Fibroblast of skin of right quadriceps (primary cell): ENCODE measurements at places on chromosomes 3 and 15.

DNA sequence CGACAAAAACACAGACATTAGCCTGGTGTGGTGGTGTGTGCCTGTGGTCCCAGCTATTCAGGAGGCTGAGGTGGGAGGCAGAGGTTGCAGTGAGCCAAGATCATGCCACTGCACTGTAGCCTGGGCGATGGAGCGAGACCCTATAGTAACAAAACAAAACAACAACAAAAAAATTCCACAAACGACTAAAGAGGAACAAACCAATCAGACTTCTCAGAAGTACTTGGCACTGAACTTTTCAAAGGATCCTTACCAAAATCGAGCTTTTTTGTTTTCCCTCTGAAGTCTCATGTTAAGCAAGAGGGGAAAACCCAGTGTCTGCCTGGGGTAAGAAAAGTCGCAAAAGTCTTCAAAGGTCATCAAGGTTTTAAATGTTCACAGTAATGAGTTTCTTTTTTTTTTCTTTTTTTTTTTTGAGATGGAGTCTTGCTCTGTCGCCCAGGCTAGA lies 30.1 kb upstream of the TFRC start:
- DNase-seq: no peak

DNA sequence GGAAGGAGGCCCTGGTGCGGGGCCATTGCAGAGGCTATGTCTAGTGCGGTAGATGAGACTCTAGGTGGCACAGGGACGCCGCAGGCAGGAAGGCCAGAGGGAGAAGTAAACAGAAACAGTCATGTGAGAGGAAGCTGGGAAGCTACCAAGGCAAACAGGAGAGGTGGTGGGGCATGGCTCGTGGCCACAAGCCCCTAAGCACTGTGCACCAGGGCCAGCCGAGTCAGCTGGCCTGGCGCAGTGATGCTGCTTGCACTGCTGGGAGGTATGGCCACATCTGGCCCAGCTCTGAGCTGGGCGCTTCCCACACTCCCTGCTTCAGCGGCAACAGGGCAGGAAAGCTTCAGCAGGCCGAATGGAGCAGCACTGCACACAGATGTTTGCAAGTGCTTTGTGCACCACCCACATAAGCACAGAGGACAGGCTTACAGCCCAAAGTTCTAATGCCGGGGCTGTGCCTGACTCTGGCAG lies 76.6 kb downstream of the SRGAP3 start:
- DNase-seq: no peak

GRCh38 chr3:197394464-197395321 lies 96.3 kb upstream of the DLG1 start:
- DNase-seq: peak; percentile 100

GRCh38 chr3:87771337-87772192 lies 287.2 kb downstream of the CGGBP1 start:
- DNase-seq: peak; percentile 5

GRCh38 chr15:63079947-63080626 lies 37.5 kb downstream of the TPM1 start:
- no peak for DNase-seq

GRCh38 chr3:97658668-97659285 lies 105.8 kb upstream of the ARL6 start:
- DNase-seq: peak; percentile 3

DNA sequence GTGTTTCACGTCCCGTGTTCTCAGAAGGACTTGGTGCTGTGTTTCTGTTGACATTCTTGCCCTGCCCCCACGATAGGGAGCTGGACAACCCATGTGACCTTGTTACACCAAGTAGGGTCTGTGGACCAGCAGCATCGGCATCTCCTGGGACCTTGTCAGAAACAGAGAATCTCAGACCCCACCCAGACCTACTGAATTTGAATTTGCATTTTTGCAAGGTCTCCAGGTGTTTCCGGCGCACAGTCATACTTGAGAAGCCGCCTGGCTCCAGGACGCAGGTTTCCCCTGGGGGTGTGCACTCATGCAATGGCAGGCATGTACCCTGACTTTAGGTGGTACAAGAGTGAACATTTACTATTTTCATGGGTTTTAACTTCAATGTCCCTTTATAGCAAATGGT lies 117.9 kb downstream of the TLE3 start:
- DNase-seq: no peak

- DNase-seq: no peak
Observed at GRCh38 chr15:56616551-56616950, 116.8 kb downstream of the ZNF280D start.

GRCh38 chr3:114958930-114959329 lies 188.2 kb downstream of the ZBTB20 start:
- DNase-seq: no peak

DNA sequence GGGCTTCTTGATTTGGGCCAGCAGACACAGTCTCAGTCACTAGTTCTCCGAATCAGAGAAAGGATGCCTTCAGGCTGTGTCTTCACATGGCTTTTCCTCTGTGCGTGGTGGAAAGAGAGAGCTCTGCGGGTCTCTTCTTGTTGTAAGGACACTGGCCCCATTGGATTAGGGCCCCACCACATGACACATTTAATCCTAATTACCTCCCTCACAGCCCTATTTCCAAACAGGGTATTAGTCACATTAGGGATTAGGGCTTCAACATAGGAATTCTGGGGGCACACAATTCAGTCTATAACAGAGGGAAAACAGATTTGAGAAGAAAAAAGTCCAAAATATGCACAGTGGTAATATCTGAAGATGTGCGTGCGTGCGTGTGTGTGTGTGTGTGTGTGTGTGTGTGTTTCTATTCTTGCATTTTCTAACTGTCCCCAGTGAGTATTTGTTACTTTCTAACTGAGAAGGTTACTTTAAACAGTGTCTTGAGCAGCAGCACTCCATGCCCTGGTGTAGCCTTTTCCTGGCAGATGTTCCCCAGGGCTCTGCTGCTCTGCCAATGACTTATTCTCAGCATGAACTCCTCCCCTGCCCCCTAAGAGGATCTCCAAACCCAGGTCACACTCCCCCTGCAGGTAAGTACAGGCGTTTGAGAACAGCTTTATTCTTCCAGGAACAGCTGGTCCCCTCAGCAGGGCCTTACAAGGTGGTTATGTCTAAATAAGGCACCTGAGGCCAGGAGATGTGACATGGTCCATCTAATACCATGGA lies 72.9 kb downstream of the RPL39L start:
- peak; percentile 48 for DNase-seq

- no peak for DNase-seq
Observed at GRCh38 chr3:10674578-10674977, 141.4 kb upstream of the SLC6A11 start.

- no peak for DNase-seq
Observed at GRCh38 chr3:49278548-49278947, 1.5 kb upstream of the C3orf62 start.

- peak; percentile 95 for DNase-seq
Observed at GRCh38 chr3:88957711-88958439, 149.5 kb upstream of the EPHA3 start.

DNA sequence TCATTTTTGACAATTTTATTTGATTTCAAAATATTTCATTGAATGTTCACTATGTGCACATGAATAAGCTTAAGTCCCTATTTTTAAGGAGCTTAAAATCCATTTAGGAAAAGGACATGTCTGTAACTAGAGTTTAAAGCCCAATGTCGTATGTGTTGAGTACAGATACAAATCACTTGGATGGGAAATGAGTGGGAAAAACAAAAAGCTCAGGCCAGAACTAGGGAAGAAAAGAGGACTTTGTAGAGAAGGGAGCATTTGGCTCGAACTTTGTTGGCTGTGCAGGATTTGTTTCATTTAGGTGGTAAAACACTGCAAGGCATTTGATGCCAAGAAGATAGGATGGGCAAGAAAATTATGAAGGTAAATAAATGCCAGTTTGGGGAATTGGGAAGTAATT lies 653.1 kb upstream of the KCNMB2 start:
- DNase-seq: no peak

GRCh38 chr3:41746215-41746614 lies 215.7 kb downstream of the ULK4 start:
- no peak for DNase-seq

DNA sequence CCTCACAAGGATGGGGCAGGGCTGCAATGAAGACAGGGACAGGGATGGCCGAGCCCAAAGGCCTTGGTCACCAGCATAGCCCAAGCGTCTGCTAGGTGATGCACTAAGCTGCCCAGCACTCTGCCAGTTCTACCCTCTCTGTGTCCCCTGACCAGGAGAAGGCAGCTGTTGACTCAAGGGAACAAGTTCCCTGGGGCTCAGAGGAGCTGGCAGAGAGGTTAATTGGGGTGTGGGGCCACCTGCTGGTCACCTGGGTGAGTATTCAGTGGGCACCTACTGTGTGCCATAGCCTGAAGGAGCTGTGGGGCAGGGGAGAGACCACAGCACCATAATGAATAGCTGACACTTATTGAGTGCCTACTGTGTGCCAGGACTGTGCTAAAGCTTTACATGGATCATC lies 22.0 kb upstream of the DOCK3 start:
- DNase-seq: no peak

- no peak for DNase-seq
Observed at GRCh38 chr15:87225436-87225835, 1031.1 kb downstream of the NTRK3 start.

- DNase-seq: peak; percentile 54
Observed at GRCh38 chr3:29889215-29889614, 608.3 kb downstream of the RBMS3 start.

GRCh38 chr3:5054098-5054497 lies 68.0 kb upstream of the ARL8B start:
- no peak for DNase-seq

DNA sequence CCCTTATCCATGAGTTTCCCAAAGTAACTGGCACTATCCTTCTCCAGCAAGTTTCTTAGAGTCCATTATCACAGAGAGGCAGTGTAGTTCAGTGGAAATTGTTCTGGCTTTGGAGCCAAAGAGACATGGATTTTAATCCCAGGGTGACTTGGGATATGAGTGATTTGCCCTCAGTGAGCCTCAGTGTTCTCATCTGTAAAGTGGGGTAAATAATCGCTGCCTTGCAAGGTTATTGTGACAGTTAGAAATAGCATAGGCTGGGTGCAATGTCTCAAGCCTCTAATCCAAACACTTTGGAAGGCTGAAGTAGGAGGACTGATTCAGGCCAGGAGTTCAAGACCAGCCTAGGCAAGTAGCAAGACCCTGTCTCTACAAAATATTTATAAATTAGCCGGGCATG lies 30.0 kb downstream of the DAPK2 start:
- no peak for DNase-seq

DNA sequence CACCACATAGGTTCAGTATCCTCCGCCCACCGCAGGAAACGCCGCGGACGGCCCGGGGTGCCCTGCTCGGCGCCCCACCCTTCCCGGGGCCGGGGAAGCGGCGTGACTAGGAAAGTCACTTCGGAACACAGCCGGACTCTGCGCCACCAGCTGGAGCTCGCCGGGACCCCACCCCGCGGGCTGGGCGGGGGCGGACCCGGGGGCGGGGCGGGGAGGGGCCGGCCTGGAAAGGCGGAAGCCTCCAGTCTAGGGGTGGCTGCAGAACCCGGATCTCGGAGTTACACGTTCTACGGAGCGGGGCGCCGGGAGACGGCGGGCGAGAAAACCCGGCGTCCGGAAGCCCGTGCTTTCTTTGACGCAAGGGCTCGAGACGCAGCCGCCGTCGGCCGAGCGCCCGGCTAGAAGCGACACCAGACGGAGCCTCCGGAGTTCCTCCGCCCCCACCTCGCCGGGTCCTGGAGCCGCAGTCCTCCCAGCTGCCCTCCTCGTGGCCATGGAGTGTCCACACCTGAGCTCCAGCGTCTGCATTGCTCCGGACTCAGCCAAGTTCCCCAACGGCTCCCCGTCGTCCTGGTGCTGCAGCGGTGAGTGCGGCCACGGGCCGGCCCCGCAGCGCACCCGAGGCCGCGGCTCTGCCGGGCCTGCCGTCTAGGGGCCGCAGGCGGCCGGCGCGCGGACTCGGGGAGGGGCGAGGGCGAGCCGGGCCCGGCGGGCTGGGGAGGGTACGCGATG lies at the start of gene USP3:
TSS of gene USP3 (plus strand) at position 347 of the 732 bp plus-strand sequence. CDS start at position 494, 147 bp downstream.
- peak; percentile 96 for DNase-seq

DNA sequence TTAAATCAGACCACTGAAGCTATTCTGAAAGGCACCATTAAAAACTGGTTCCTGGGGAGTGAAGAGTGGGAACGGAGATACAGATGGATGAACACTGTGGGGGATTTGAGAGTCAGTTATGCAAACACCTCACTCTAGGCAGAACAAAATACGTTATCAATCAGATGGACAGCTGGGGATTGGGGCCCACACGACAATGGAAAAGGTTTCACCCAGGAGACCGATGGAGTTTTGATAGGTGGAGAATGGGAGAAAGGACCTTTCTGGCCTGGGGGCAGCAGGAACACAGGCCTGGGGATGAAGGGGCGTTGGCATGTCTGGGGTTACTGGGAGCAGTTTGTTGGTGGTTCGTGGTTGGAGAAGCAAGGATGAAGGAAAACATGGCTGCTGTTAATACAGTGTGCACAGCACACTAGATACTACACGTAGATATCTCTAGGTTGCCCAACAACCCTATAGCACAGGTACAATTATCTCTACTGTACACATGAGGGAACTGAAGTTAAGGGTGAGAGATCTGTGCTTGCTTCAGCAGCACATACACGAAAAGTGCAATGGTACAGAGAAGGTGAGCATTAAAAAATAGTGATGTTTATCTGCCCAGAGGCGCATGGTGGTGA lies 16.5 kb downstream of the ST6GAL1 start:
- no peak for DNase-seq

DNA sequence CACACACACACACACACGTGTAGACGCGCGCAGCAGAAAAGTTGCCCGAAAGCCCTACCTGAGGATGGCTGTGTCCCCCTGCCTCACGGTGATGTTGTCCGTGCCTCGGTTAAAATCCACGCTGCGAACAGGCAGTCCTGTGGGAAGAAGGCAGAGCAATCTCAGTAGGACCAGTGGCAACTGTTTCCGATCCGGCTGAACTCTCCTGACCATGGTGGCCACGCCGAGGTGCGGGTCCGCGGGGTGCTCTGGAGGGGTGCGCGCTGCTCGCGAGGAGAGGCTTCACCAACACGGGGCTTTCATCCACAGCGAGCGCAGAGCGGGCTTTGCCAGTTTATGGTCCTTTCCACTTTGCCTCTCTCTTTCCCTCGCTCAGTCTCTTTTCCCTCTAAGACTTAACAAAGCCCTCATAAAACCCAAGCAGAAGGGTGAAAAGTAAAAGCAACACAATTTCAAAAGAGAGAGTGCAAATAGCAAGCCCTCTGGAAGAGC lies 422 bp downstream of the LSAMP start:
- DNase-seq: no peak

DNA sequence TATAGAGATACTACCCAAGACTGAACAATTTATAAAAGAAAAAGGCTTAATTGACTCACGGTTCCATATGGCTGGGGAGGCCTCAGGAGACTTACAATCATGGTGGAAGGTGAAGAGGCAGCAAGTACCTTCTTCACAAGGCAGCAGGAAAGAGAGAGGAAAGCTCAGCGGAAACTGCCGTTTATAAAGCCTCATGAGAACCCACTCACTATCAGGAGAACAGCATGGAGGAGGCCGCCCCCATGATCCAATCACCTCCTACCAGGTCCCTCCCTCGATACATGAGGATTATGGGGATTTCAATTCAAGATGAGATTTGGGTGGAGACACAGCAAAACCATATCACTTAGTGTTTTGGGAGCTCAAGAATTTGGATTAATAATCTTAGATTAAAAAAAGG lies 240.2 kb downstream of the UACA start:
- no peak for DNase-seq

DNA sequence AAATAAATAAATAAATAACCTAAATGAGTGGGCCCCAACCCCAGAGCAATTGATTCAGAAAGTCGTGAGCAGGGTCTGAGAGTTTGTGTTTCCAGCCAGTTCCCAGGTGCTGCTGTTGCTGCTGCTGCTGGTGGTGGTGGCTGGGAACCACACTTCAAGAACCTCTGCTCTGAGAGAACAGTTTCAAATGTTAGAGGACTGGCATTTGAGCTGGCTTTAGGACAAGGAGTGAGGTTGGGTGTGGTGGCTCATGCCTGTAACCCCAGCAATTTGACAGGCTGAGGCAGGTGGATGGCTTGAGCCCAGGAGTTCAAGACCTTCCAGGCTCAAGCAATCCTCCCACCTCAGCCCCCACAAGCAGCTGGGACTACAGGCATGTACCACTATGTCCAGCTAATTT lies 123.1 kb upstream of the UBE2E1 start:
- no peak for DNase-seq
